SJSA1 (cell line): ENCODE measurements at places on chromosomes 11 and 22. TPM values are rescaled to one million over a fixed set of nuclear protein-coding genes. Genes with fewer than 3 reads are reported as not detected.

DNA sequence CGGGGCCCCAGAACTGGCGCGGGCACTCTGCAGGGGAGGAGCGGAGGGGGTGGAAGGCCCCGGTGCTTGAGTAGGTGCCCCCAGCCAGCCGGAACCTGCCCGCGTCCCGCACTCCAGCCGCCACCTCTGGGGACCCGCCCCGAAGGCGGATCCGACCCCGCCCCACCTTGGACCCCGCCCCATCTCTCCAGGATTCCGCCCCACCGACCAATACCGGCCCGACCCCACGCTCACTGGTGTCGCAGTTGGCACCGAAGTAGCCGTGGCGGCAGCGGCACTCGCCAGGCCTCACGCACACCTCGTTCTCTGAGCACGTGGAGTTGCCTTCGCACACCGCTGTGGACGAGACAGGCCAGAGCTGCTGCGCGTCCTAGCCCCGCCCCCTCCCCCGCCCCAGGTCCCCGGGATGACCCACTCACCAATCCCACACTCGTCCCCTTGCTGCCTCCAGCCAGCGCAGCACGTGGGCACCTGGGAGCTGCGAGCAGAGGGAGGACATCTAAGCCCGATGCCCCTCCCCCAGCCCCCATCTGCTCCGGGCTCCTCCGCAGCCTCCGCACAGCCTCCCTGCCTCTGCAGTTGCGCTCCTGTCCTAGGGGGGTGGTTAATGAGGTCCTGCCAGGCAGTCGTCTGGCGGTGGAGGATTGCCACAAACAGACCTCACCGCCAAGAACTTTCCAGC is 6.0 kb downstream of the SCARF2 start:
- peaks cover 84% of the 10 kb centered on the region for H3K36me3 ChIP-seq
- no peak overlapping the region for H3K27ac ChIP-seq
- H3K27me3 ChIP-seq: no peaks in the 10 kb centered on the region
- no peak for DNase-seq
- no peak overlapping the region for H3K4me3 ChIP-seq

DNA sequence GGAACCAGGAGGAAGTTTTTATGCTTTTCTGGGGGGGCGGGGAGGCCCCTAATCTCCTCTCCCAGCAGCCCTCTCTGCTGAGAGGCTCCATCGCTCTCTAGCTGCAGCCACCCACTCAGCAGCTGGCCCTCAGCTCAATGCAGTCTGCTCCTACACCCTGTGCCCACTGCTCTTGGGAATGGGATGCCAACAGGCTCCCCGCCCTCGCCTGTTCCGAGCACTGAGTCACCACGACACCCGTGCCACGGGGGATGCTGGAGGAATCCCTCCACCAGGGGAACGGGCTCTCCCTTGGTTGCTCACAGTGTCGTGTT is 23.5 kb upstream of the SUSD2 start:
- no peak for DNase-seq
- no peak overlapping the region for H3K4me3 ChIP-seq
- no peaks in the 10 kb centered on the region for H3K27me3 ChIP-seq

GRCh38 chr11:6602096-6602940 is 1.1 kb downstream of the RRP8 start:
- peaks cover 45% of the 10 kb centered on the region for H3K36me3 ChIP-seq
- H3K27ac ChIP-seq: no peak overlapping the region
- no peak for DNase-seq
- H3K4me1 ChIP-seq: peaks cover 17% of the 10 kb centered on the region

DNA sequence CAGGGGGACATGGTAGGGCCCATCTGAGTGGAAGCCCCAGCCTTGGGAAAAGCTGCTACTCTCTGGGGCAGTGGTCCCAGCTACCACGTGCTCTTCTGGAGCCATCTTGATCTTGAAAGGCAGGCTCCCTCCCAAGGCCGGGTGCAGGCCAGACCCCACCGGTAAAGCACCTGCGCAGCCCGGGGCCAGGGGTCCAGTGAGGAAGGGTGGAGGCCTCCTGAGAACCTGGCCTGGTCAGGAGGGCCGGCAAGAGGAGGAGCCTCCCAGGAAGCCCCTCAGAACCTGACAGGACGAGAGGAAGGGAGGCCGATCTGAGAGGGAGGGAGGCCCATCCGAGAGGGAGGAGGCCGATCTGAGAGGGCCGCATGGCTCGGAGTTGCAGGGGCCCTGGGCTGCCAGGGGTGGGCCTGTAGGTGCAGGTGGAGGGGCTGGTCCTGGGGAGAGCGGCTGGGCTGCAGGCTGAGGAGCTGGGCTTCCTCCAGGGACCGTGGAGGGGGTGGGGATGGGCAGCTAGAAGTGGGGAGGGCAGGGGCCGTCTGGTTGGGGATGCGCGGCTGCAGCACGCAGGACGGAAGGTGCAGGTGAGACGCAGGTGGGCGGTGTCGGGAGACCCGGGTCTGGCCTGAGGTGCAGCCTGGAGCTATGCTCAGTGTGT is 529 bp downstream of the GRAMD4 start:
- no peaks in the 10 kb centered on the region for H3K27me3 ChIP-seq
- no peak for DNase-seq
- no peak overlapping the region for H3K27ac ChIP-seq
- no peak overlapping the region for H3K4me3 ChIP-seq
- no peaks in the 10 kb centered on the region for H3K4me1 ChIP-seq

DNA sequence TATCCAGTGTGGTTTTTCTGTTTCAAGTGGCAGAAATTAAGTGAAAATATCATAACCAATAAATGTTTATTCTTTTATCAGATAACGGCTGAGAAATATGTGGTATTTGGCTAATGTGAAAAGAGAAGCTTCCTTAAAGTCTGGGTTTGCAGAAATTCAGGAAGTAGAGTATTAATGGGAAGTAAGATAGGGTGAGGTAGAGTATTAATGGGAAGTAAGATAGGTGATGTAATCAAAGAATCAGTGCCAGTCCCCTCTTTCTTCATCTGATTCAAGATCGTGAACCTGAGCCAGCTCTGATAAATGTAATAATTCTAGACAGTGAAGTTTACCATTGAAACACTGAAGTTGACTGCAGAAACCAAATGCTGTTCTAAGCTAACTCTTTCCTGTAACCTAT is 30.9 kb downstream of the TRPC6 start:
- DNase-seq: no peak
- H3K27ac ChIP-seq: no peak overlapping the region
- H3K27me3 ChIP-seq: no peaks in the 10 kb centered on the region
- H3K4me1 ChIP-seq: no peaks in the 10 kb centered on the region
- no peak overlapping the region for H3K4me3 ChIP-seq

DNA sequence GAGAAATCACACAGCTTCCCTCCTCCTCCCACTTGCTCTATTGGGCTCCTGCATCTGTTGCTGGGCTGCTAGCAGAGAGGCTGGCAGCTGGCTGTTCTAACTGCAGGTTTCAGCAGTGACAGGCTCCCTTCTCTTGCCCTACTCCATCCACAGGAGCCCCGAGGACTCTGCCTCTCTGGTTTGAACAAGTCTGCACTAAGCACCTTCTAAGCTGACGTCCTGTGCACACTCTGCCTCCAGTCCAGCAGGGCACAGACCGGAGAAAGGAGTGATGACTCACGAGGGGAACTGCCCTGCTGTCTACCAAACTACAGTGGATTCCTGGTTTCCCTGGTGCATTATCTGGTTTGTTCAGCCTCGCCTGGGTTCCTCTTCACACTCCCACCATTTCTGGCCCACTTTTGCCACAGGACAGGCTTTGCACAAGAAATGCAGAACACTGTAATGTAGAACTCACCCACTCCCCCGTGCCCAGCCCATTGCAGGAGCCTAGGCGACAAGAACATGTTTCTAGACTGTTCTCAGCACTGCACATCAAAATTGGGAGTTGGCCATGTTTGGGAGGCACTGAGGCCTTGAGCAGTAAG is 26.0 kb downstream of the IL10RA start:
- DNase-seq: no peak
- H3K27ac ChIP-seq: no peak overlapping the region
- no peaks in the 10 kb centered on the region for H3K4me1 ChIP-seq
- no peak overlapping the region for H3K4me3 ChIP-seq
- no peaks in the 10 kb centered on the region for H3K27me3 ChIP-seq
- no peaks in the 10 kb centered on the region for H3K36me3 ChIP-seq

Gene SYT9
- total RNA-seq: not detected in 2 replicates
